ENCODE measurements at places on chromosomes 4 and X. TPM values are rescaled to one million over a fixed set of nuclear protein-coding genes. Genes with fewer than 3 reads are reported as not detected.

DNA sequence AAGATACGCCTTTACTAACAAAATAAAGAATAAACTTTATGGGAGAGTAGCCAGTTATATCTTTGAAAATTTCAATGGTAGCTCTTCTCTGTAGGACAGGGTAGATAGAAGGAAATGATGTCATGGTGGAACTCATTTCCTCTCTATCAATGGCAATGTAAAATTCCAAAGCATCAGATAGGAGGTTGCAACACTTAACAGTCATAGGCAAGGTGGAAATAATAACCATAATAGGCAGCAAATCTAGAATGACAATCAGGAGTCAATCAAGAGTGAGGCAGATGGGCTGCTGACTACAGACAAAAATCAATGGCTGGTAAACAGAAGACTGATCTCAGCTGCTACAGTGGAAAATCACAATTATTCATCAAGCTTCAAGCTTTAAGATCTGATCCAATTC lies 53.9 kb upstream of the TET2 start:
- DNase-seq = no peak

SLC6A14 gene
- not detected for total RNA-seq

VEGFC gene
- 30.3 TPM for total RNA-seq

DNA sequence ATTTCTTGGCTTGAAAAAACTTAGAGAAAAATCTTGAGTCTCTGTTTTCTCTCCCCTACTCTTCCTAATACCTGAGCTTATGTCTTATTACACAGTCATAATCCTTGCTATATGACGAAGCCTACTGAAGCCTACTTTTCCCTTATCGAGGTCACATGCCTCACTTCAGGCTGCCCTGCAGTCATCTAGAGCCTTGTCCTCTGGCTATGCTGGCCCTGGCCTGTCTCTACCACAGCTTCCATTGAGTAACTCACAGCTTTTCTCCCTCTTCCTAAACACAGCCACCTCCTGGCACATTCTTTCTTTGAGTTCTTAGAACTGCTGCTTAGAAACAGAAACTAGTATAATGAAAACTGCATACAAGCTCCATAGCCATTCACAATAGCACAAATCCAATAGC lies 1698.3 kb downstream of the STIM2 start:
- no peak for DNase-seq

DNA sequence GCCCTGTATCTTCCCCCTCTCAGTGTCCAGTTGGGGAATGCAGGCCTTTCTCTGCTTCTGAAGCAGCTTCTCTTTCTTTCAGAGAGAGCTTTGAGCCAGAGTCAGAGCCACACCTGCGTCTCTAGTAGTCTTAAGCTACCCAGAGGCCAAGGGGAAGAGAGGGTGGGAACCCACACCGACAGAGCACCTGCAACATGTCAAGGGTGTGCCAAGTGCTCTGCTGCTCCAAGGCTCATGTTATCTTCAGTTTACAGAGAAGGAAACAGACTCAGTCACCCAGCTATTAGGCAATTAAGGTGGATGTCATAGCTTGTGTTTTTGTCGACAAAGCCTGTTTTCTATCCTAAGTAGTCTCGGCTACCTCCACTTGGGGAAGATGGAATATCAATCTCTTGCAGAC lies 22.7 kb upstream of the RNF212 start:
- DNase-seq = no peak

SPANXB1 gene
- not detected for total RNA-seq

DNA sequence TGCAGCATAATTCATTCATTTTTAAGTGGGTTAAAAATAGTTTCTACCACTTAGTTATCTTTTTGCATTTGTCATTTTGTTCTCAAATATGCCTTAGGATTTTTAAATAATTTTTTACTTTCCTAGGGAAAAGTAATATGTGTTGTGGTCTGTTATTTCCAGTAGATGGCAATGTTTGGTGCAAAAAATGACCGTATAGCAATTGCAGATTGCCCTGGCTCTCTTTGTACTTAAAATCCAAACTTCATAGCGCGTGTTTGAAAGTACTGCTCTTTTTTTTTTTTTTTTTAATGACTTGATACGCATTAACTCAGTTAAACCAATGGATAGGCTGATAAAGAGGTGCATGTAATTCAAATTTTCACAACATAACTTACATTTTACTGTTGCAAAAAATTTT lies 74.4 kb upstream of the RBMX start:
- DNase-seq = no peak

RPA4 gene
- total RNA-seq = not detected

GRCh38 chrX:76931518-76931917 lies 504.0 kb downstream of the MAGEE1 start:
- no peak for DNase-seq

DNA sequence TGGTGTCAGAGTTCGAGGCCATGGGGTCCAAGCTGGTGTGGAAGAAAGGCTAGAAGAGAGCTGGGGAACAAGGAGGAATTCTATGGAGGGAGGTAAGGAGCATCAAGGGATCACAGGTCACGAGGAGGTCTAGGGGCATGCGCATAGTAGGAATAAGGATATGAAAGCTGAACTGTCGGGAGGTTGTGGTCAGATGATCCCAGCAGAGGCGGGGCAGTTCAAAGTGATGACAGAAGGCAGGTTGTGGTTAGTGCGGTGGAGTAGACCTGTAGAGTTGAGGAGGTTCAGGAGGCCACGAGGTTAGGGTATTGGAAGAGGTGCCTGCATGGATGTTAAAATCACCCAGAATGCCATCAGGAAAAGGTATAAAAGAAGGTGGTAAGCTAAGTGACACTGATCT lies 156.3 kb downstream of the TMEM164 start:
- no peak for DNase-seq

DNA sequence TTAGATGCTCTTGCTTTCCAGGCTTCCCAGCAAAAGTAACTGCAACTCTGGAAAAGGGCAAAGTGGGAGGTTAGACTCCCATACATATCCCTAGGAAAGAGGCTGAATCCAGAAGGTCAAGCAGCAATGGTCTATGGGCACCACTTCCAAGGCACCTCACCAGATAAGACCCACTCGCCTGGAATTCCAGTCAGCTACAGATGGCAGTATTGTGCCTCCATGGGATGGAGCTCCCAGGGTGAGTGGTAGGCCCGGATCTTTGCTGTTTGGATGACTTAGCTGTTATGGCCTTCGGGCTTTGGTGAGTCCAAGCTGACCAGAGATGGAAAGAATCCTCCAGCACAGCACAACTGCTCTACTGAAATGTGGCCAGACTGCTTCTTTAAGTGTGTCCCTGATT lies 688.0 kb downstream of the PCDH19 start:
- no peak for DNase-seq

PPP4R3C gene
- total RNA-seq = not detected
